Anterior cingulate cortex (tissue), 58 donors: ENCODE measurements at places on chromosomes 11 and 22.

GRCh38 chr11:46480909-46481308, 89.3 kb upstream of the CHRM4 start:
- no peak for DNase-seq

GRCh38 chr11:83241291-83241946, 44.7 kb downstream of the CCDC90B start:
- no peak for DNase-seq

- no peak for DNase-seq
Measured at GRCh38 chr11:44694443-44694842, 32.3 kb upstream of the TSPAN18 start.

DNA sequence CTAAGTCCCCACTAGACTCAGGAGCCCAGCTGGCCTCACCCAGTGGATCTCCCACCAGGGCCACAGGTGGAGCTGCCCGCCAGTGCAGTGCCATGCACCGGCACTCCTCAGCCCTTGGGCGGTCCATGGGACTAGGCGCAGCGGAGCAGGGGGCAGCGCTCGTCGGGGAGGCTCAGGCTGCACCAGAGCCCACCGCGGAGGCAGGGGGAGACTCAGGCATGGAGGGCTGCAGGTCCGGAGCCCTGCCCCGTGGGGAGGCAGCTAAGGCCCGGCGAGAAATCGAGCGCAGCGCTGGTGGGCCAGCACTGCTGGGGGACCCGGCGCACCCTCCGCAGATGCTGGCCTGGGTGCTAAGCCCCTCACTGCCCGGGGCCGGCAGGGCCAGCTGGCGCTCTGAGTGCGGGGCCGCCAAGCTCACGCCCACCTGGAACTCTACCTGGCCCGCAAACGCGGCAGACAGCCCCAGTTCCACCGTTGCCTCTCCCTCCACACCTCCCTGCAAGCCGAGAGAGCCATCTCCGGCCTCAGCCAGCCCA, 1275.2 kb upstream of the CNTN5 start:
- DNase-seq, result no peak

DNA sequence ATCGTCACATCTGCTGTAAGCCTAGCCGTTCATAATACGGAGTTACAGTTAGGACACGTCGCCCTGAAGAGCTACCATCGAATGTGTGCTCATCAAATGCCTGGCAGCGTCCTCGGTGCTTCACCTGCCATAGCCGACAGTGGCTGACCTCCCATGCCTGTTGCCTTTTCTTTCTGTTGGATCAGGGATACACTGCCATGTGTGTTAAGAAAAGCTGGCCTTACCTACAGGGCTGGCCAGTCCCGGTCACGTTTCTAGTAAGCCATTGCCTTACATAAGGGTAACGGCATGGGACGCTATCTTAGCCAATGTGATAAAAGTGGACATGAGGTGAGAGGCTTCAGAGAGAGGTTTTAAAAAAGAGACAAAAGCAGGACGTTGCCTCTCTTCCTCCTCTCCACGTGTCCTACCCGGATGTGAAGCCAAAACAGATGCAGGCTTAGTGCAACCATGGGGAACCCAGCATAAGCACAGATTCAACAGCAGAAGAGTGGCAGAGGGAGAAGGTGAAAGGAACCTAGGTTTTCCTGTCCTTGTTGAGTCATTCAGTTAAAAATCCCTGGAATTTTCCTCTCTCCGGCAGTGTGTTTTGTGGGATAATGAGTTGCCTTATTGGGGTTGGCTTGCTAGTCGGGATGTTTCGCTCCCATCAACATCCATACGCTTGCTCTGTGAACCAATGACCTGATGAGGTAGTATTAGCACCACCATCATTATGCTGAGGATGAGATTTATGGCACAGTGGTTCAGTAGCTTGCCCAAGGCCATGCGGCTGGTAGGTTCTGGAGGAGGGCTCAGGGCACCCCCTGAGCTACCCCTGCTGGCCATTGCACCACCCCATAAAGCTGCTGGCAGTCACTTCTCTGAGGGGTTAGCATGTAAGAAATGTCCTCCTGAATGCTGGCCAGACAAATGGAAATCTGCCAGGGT, 67.4 kb upstream of the B3GAT1 start:
- DNase-seq, result no peak

GRCh38 chr11:80593648-80594374, 1153.0 kb upstream of the TENM4 start:
- DNase-seq, result peak; percentile 19

GRCh38 chr22:25545146-25545545, 19.3 kb upstream of the GRK3 start:
- no peak for DNase-seq

- DNase-seq, result no peak
Measured at GRCh38 chr11:75535071-75535470, 9.3 kb upstream of the GDPD5 start.

DNA sequence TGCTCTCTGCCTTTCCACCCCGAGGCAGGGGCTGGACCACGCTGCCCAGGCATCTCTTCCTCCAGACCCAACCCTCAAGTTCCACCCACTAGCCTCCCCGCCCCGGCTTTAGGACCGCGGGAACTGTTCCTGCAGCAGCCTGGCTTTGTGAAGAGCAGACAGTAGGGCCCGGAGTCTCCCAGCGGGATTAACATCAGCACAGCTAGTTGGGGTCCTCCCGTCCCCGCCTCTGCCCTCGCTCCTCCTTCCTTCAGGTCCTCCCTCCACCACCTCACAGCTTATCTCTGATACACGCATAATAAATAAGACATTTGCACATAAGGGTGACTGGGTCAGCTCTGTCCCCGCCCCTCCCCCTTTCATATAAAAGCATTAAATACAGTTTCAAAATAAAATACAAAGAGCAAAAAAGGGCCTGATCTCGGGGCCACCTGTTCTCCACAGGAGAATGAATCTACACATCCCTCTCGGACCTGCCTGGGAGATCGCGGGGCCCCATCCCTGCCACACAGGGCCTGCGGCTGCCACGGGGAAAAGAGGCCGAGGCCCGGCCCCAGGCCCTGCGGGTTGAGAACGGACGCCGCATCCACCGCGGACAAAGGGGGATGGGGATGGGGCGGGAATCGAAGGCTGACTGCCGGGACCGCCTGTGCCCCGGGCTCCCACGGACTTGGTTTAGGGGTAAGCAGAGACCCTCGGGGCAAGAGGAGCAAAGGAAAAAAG, 6.5 kb downstream of the ZFTA start:
- no peak for DNase-seq

- no peak for DNase-seq
Measured at GRCh38 chr22:45783021-45783420, 111.4 kb downstream of the ATXN10 start.

DNA sequence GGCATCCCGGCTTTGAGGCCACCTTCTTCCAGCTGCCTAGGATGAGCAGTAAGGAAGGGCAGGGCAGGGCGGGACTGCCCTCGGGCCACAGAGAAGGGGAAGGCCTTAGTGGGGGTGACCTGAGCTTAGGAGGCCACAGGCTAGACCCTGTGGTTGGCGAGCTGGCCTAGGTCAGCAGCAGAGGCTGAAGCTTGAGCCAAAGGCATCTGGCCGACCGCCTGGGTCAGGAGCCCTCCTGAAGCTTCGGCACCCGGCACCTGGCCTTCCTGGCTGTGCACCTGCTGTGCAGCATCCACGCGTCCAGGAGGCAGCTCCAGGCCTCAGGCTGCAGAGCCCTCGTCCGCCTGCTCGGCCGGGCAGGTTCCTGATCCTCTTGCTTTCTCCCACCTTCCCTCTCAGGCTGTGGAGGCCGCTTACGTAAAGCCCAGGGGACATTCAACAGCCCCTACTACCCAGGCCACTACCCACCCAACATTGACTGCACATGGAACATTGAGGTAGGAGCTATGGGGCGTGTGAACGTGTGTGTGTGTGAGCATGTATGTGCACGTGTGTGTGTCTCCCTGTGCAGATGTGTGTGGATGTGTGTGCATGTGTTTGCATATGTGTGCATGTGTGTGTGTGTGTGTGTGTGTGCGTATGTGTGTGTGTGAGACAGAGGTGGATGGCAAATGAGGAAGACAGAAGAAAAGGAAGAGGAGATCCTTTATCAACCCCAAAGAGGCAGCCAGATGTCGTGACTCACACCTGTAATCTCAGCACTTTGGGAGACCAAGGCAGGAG, 34.9 kb downstream of the ST14 start:
- DNase-seq, result no peak

- DNase-seq, result no peak
Measured at GRCh38 chr11:44531636-44532035, 33.8 kb upstream of the CD82 start.

GRCh38 chr11:118988280-118988679, 9.7 kb upstream of the CENATAC start:
- no peak for DNase-seq

DNA sequence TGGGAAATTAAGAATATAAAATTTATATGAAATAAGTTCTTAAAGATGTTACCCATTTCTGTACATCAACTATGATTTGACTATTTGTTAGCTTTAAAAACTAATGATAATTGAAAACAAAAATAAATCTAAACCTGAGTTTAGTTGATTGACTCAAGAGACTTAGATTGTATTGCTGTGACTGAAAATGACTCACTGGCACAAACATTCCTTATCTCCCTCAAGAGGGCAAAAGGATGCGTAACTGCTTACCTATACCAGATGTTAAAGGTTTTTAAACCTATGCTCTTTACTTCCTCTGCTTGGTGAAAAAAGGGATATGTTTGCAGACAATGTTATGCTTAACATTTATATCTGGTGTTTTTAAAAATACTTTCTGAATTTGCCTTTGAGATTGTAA, 30.3 kb downstream of the ATM start:
- no peak for DNase-seq

DNA sequence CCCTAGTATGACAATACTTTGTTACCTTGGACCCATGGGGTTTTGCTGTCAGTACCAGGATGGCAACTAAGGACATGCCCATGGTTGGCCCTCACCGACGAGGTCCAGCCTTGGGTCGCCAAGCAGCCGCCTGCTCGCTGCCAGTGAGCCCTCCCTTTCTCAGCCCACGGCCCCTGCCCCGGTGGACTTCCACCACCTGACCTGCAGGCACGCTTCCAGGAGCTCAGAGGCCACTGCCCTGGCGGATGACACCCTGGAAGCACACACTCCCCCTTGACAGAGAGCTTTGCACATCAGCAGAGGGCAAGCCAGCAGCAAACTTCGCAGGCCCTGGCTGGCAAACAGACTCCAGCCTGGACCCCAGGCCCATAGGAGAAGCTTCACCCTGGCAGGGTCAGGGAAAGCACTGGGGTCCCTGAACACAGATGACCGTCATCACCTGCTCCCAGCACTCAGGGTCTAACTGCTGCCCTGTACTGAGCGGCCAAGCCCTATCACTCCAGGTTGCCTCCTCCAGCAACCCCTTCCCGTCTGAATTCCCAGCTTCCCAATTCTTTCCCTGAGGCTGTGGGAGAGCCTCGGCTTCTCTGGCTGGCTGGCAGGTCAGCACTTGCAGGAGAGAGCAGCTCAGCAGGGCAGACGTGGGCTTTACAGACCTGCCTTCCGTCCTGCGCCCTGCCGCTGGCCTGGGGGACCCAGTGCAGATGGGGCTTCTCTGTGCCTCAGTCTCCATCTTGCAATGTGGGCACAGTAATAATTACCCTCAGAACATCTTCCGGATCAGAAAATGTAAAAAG, 2.7 kb upstream of the PPARA start:
- DNase-seq, result no peak

- DNase-seq, result peak; percentile 78
Measured at GRCh38 chr11:65611028-65611757, 2.8 kb downstream of the MAP3K11 start.

DNA sequence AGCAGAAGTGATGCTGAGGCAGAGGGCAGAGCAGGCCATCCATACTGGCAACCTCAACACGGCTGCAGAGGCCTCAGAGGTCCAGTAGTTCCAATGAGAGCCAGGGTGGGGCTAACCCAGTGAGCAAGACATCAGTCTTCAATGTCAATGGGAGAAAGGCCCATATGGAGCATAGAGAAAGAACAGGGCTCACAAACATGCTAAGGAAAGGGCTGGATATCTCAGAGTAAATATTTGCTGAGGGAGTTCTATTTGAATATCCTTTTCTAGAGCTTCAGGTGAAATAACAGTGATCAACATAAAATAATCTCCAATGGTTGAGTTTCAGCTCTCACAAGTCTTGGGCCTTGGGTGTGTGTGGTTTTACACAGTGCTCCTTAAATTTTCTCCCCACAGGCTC, 50.8 kb upstream of the CCDC90B start:
- no peak for DNase-seq

DNA sequence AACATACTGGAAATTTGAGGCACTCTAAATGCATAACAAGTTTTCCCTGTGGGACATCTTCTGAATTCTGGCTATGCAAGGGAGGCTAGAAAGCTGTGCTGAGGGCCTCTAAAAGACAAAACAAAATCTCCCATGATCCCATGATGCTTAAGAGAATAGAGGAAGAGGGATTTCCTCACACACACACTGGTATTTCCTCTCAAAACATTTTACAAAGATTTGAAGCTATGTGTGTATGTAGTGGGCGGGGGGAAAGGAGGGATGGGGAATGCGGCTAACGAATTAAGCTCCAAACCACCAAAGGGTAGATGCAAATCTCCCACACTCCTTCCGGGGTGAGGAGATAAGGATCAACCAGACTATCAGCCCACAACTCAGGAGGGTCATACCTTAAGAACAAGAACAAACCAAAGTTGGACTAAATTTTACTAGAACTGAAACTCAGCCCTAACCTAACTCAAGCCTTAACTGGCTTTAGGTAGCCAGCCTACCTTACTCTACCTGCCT, 6.0 kb downstream of the OR2AT4 start:
- no peak for DNase-seq

GRCh38 chr22:46953968-46954765, 191.7 kb downstream of the TBC1D22A start:
- no peak for DNase-seq

DNA sequence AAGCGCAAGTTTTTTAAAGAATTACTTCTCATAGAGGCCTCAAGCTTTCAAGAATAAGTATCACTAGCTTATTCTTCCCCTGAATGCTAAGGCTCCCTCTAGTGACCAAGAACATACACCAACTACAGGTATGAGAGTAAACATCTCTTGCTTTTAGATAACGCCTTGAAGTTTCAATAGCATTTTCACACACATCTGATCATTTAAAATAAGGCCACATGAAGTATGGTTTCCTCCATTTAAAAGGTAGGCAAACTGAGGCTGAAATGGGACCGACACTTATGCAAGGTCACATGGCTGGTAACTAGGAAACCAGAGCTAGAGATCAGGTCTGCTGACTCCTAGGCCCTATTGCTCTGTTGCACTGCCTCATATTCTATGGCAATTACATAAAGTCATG, 66.5 kb downstream of the CCDC34 start:
- DNase-seq, result no peak

DNA sequence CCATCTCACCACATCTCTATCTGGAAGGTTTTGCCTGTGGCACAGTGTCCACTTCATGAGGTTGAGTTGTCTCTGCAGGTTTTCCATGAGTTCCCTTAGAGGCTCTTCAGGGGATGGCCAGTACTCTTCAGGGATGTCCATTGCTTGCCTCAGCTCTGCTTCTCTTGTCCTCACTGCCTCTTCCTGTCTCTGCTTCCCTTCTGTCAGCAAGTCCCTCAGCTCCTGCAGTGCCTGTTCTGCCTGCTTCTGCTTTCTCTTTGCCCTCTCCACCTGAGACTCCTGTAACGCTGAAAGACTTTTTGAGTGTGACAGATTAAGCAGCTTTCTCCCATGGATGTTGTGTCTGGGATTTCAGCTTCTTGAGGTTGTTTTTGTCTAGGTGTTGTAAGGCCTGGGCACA, 38.2 kb upstream of the MRPL17 start:
- no peak for DNase-seq

GRCh38 chr11:76850130-76850529, 10.6 kb upstream of the ACER3 start:
- no peak for DNase-seq
